Activated T-cell treated with anti-CD3 and anti-CD28 coated beads for 4 hours (primary cell): ENCODE measurements at places on chromosomes 4 and X.

DNA sequence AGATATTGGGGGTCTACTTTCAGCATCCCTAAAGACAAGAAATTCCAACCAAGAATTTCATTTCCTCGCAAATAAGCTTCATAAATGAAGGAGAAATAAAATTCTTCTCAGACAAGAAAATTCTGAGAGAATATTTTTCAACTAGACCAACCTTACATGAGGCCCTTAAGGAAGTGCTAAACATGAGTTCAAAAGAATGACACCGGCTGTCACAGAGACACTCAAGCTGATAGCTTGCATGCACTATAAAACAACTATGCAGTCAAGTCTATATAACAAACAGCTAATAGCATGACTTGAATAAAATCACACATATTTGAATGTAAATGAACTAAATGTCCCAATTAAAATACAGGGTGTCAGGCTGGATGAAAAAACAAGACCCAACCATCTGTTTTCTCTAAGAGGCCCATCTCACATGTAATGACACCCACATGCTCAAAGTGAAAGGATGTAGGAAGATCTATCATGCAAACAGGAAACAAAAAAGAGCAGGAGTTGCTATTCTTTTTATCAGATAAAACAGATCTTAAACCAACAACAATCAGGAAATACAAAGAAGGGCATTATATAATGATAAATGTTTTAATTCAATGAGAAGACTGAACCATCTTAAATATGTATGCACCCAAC is 27.2 kb downstream of the FAAH2 start:
- DNase-seq, result no peak

GRCh38 chr4:37978248-37978924 is 18.2 kb downstream of the PTTG2 start:
- DNase-seq, result no peak

DNA sequence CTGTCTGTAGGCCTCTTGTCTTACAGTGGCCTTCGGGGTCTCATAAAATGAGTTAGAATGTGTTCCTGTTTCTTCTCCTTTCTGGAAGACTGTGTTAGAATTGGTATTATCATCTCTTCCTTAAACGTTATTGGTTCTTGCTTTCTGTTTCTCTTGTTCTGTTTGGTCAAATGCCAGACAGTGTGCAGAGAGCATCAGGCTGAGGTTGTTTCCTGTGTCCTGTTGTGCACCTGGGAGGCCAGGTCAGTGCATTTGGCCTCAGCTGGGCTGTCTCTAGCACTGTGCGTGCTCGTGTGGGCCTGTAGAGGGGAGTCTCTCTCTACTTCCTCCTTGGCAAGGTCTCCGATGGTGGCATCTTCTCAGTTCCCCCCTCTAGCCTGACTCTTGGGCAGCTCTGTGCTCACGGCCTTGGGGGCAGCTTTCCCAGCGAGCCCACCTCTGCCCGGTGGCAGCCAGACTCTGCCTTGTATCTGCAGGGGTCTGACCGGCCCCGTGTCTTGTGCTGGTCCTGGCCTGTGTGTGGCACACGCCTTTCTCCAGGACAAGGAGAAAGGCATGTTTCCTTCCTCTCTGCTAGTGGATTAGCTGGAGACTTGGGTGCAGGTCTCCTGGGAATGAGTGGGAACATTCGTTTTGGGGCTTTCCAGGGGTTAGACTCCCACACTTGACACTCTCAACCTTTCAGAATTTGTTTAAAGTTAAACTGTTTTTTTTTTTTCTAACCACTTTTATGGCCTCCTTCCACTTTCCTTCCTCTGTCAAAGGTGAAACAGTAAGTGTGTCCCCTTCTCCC is 62.3 kb downstream of the FAM193A start:
- no peak for DNase-seq

DNA sequence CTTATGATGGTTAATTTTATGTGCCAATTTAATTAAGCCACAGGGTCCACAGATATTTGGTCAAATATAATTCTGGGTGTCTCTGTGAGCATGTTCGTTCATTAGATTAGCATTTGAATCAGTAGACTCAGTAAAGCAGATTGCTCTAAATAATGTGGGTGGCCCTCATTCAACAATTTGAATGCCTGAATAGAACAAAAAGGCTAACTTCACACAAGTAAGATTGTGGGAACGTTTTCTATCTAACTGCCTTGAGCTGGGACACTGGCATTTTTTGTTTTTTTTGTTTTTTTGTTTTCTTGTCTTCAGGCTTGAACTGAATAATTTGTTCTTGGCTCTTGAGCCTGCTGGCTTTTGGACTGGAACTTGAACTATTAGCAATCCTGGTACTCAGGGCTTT is 292.4 kb upstream of the SPANXN4 start:
- DNase-seq, result no peak

DNA sequence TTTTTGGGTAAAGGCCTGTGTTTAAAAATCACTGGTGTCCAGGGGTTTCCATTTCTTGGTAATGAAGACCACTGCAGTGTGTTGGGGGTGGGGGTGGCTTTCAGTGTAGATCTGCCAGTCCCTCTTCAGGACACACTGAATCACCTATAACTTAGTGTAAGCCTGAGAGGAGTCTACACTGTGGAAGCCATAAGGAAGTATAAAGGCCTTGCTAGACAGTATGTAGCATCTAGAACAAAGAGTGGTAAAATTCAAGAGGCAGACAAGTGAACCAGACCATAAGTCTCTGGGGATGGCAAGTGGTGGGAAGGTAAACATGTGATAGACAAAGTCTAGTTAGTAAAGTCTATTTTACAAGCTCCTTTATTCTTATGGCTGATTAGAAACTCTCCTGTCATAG is 191.8 kb downstream of the CCNG2 start:
- no peak for DNase-seq

GRCh38 chrX:28180096-28180495 is 198.8 kb upstream of the DCAF8L1 start:
- DNase-seq, result no peak

- DNase-seq, result no peak
Measured at GRCh38 chrX:131316260-131316659, 27.2 kb upstream of the IGSF1 start.

DNA sequence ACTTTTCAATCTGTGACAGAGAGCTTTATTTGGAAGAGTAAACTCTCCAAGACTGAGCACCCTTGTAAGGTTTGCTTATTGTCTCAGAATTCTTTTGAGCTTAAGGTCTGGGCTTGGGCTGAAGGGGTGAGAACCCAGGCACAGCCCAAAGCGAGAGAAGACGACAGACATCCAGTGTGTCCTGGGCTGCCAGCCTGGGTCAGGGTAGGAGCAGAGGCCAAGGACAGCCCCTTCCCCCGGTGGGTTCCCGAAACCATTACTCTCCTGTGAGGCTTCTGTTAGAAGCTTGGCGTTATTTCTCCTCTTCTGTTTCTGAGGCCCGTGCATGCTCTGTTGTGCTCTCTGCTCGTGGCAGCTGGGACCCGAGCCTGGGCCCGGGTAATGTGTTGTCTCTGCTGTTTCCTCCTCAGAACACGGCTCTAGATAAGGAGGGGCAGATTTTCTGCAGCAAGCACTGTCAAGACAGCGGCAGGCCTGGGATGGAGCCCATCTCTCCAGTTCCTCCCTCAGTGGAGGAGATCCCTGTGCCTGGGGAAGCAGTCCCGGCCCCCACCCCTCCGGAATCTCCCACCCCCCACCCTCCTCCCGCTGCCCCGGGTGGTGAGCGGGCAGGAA is 177.5 kb downstream of the DCLK2 start:
- no peak for DNase-seq

DNA sequence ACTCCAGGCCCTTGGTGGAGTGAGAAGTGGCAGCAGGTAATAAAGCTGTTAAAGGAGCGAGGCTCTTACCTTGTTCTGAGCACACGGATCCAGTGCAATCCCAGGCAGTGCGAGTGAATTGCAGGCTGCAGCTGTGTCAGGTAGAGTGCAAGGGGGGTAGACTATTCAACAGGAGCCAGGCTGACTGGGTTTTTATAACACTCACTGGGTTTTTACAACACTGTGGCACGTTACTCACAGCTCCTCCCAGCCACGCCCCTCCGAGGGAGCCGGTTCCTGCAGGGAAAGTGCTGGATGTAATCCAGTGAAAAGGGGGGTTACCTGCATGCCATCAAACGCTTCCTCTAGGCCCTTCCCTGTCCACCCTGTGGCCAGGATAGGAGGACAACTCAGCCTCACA is 358 bp downstream of the FGFBP1 start:
- no peak for DNase-seq

DNA sequence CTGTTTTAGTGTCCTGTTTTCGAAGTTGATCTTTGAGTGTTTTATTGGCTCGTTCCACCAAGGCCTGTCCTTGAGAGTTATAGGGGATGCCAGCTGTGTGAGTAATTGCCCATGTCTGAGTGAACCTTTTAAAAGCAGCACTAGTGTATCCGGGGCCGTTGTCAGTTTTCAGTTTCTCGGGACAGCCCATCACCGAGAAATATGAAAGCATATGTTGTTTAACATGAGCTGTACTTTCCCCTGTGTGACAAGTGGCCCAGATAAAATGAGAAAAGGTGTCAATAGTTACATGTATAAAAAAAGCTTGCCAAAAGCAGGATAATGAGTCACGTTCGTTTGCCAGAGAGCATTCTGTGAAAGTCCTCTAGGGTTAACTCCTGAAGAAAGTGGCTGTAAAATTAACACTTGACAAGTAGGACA is 48.6 kb upstream of the RASSF6 start:
- no peak for DNase-seq

DNA sequence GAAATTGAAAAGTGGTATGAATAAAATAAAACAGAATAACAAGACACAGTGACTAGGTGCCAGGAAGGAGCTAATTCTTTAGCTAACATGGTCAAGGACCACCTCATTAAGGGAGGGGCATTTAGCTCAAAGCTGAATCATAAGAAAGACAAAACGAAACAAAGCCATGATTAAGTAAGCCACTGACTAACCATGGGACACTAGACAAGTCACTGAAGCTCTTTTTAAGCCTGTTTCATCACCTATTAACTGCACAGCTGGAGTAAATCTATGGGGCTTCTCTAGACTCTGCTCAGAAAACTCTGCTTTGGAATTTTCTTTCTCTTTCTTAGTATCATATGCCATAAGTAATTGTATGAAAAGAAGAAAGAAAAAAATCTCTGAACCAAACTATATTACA is 49.8 kb upstream of the C1QTNF7 start:
- no peak for DNase-seq
